ENCODE measurements at places on chromosomes 7 and 10.
A peak's percentile ranks its signal among the peaks of the same experiment; 100 is the strongest.

DNA sequence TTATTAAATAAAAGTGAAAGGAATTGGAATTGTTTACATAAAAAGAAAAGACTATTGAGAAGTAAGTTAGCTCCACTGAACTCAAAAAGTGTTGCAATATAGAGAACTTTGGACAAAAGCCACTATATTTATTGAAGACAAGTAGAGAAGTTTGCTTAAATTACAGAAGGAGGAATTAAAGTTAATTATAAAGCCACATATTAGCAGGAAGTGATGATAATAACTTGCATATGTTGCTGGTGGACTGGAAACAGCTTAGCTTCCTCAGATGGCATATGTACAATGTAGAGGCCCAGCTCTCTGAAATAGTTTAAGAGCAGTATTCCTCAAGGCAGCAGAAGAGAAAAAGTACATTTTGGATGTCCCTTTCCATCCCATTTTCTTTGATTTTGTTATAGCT is 400.7 kb downstream of the GATA3 start:
- no peak for DNase-seq

DNA sequence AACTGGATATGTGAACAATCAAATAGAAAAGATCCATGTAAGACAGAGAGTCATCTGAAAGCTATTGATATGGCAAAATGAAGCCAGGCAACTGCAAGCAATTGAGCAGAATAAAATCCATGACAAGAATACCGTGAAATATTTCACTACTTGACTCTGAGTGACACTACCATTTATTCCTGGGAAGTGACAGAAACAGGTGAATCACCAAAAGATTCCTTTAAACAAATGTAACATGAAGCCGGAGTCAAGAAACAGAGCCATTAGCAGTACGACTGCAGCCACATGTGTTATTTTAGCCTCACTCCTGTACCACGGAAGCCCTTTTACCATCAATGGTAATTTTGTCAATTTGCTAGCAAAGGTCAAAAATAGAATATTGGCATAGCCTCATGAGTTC is 197.7 kb upstream of the POT1 start:
- no peak for DNase-seq

DNA sequence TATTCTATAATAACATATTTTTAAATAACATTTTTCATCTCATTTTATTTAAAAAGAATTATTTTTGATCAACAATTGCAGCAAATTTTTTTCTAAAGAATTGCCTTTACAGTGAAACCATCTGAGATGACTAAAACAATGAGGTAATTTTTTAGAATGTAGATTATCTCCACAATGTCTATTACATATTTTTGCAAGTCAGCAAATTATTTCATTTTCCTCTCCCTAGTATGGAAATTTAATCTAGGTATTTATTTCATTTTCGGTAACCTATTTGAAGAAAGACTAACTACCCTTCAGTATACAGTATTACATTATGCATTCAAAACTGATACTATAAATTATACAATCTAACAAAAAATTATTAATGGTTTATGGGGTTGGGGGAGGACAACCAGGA is 213.2 kb upstream of the SP4 start:
- no peak for DNase-seq

DNA sequence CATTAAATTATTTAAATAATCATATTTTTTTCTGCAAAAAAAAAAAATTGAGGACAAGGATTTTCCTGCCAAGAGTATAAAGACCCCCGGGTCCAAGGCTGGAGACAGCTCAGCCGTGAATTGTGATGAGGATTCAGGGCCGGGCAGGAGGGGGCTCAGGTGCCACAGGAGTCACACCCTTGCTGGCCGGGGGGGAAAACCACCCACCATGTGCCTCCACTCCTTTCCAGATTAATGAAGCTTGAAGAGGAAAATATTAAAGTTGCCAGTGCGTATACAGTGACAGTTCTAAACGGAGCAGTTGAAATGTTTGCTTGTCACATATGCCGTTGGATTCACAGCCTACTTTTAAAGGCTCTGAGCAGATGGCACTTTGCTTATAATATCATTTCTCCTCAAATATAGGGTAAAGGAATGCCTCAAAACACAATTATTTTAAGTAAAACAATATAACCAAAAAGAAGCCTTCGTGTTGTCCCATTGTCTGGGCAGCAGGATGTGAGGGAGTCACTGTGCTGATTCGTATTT is 49.6 kb downstream of the ADARB2 start:
- DNase-seq, result no peak

- no peak for DNase-seq
Measured at GRCh38 chr10:51368943-51369342, 294.7 kb downstream of the PRKG1 start.

GRCh38 chr10:77436257-77436975 is 201.2 kb downstream of the KCNMA1 start:
- no peak for DNase-seq

- no peak for DNase-seq
Measured at GRCh38 chr10:9009505-9009904, 955.0 kb downstream of the GATA3 start.

- DNase-seq, result peak; percentile 36
Measured at GRCh38 chr10:74683067-74683466, 143.3 kb upstream of the KAT6B start.

- DNase-seq, result peak; percentile 58
Measured at GRCh38 chr7:81887098-81888090, 117.5 kb upstream of the HGF start.

DNA sequence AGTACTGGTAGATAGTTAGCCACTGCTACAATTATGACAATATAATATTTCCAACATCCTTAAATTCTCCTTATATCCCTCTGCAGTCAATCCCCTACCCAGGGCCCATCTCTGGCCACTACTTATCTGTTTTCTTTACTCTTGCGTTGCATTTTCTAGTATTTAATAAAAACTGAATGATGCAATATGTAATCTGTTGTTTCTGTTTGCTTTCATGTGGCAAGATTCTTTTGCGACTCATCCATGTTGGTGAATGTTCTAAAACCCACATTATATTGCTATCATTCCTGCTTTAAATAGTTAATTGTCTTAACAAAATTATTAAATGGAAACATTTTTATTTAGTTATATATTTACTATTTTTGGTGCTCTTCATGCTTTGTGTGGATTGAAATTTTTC is 338.5 kb downstream of the MDFIC start:
- DNase-seq, result peak; percentile 48

DNA sequence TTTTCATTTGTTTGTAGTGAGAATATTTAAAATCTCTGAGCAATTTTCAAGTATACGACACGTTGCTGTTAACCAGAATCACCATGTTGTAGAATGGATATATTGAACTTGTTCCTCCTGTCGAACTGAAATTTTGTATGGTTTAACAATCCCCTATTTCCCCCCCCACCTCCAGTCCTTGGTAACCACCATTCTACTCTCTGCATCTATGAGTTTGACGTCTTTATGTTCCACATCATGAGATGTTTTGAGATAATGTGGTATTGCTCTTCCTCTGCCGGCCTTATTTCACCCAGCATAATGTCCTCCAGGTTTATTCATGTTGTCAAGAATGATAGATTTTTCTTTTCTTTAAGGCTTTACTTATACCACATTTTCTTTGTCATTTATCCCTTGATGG is 17.4 kb upstream of the PRKCQ start:
- no peak for DNase-seq

- DNase-seq, result peak; percentile 30
Measured at GRCh38 chr7:137820677-137821420, 25.9 kb downstream of the DGKI start.

DNA sequence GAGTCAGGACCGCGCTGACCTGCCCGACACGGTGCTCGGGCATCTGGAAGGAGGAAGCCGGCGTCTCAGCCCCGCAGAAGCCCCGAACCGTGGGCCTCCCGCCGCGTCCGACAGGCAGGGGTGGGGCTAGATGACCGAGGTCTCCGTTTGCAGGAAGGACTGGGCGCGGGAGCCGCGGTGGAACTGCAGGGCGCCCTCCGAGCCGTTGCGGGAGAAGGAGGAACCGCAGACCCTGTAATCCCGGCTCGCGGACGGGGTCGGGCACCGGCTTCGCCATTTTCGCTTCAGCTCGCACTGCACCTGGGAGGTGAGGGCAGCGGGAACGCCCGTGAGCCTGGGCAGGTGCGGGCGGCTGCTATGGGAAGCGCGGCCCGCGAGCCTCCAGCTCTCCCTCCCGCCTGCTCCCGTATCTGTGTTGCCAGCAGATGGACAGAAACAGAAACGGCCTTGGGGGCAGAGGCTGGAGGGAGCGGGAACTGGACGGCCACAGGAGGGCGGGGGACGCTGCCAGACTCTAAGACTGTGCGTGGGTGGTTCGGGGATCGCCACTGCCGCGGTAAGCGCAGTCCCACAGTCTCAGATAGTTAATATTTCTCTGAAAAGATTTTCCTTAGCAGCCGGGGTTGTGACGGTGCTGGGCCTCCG is 114.1 kb downstream of the VIPR2 start:
- peak; percentile 23 for DNase-seq

DNA sequence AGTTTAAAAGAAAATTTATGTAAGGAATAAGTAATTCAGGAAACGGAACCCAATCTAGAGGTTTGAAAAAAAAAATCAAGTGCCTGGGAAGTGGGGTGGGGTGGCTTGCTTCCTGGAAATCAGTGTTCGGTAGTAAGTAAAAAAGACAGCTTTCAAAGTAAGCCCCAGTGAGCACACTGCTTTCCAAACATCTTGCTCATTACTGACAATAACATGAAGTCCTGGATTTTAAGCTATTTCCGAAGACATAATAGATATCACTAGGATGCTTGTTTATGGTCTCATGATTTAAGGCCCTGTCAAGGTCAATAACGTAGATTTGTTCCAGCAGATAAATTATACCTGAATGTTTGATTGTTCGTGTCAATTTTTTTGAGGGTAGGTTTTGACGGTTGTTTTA is 1.3 kb downstream of the STAMBPL1 start:
- DNase-seq, result no peak

- DNase-seq, result no peak
Measured at GRCh38 chr7:132255115-132255797, 321.0 kb downstream of the PLXNA4 start.

GRCh38 chr10:122669842-122670241 is 29.8 kb downstream of the C10orf120 start:
- no peak for DNase-seq
